ENCODE measurements at places on chromosomes 12 and 14.

GRCh38 chr12:6771509-6772330, 600 bp upstream of the LAG3 start:
- DNase-seq = no peak

GRCh38 chr12:29149691-29150281, 708 bp downstream of the FAR2 start:
- no peak for DNase-seq

- DNase-seq = peak; percentile 74
Measured at GRCh38 chr14:68297039-68297438, 477.5 kb downstream of the RAD51B start.

DNA sequence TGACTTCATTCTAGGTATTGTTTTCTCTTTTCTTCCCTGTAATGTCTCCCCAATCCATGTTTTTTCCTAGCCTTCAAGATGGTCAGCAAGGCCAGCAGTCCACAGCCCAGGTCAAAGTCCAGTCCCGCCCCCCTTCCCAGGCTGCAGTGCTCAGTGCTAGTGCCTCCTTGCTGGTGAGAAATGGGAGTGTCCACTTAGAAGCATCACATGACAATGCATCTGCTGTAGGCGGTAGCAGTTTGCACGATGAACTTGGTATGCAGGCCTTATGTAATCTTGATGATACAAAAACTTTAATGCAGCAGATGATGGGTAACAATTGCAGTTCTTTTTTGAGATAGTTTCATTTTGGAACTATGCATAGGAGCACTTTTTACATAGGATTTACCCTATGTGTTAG, 88.4 kb downstream of the PCNX1 start:
- no peak for DNase-seq

DNA sequence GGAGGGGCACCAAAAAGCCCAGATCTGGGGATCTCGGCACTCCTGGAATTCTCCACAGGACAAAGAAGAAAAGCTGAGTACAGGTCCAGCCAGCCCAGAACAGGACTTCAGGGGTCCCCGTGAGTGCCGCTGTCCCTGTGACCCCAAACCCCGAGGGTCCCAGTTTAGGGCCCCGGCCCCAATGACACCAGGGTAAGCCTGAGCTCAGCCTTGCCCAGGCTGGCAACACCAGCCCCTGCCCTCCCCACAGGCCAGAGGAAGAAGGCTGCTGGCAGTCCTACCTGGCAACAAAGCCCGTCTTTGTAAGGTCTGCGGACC, 1.8 kb downstream of the CDK2AP1 start:
- no peak for DNase-seq

DNA sequence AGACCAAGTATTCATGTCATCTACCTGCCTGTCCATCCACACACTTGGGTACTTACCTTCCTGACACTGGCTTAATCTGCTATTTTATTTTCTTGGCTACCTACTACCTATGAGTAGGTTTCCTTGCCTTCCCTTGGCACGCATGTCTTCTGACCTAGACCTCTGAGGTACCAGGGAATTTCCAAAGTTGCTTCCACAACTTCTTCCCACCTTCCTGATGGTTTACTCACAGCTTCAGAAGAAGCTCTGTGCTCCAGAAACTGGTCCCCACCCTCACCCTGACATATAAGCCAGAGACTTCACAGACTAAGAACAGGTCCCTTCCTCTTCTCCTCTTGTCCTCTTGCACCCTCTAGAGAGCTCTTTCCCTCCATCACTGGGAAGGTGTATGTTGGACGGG, 35.7 kb upstream of the DDX11 start:
- DNase-seq = no peak

DNA sequence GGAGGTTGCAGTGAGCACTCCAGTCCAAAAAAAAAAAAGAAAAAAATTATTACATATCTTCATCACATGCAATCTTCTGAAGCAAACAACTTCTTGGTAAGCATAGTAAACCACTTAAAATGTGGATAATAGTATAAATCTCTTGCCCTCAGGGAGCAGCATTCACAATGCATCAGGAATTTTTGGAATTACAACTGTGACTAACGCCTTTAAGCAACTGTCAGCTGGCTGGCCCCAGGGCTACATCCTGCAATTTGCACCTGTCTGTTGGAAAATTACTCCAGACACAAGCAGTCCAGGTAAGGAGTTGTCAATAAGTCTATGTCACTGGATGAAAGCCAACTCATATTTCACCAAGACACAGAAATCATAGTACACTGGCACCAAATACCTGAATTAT, 5.5 kb upstream of the SLC7A7 start:
- DNase-seq = peak; percentile 45

DNA sequence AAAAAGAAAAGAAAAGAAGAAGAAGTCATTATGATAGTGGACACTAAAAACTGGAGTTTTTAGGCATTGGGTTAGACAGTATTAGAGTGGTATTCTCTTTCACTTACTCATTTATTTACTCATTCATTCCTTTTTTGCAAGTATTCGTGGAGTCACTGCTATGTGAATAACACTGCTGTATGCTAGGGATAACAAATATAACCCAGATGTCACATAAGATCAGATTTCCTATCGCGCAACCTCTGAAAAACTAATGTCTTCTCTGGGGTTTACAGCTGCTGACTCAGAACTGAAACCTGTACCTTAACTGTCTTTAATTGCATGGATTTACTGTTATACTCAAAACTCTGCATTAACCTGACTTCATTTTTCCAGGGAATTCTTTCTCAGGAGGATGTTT, 353.7 kb downstream of the LRIG3 start:
- DNase-seq = peak; percentile 94

- DNase-seq = no peak
Measured at GRCh38 chr14:96905065-96905464, 107.9 kb downstream of the VRK1 start.

DNA sequence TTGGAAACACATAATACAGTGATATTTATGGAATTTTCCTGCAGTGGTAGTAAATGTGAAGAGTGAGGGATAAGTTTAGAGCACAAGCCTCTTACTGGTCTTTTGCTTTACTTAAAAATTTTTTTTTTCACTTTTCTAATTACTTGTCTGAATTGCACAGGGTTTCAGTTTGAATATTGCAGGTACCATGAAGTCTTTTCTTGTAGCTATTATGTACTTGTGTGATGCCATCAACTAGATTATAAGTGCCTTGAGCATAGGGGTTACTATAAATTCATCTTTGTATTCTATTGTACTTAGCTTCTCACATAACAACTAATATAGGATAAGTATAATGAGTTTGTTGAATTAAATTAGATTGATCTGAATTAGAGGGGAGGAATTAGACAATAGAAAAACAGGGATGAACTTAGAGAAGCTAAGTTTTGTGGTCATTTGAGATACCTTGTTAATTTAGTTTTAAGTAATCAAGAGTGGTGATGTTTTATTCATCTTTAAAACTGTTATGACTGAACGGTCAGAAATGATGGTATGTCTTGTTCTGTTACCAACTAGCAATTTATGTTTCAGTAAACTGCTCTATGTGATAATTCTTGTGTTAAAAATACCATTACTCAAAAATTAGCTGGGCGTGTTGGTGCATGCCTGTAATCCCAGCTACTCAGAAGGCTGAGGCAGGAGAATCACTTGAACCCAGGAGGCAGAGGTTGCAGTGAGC, 42.1 kb downstream of the CCDC91 start:
- DNase-seq = no peak

GRCh38 chr14:89849931-89850330, 104.6 kb downstream of the EFCAB11 start:
- DNase-seq = peak; percentile 85

DNA sequence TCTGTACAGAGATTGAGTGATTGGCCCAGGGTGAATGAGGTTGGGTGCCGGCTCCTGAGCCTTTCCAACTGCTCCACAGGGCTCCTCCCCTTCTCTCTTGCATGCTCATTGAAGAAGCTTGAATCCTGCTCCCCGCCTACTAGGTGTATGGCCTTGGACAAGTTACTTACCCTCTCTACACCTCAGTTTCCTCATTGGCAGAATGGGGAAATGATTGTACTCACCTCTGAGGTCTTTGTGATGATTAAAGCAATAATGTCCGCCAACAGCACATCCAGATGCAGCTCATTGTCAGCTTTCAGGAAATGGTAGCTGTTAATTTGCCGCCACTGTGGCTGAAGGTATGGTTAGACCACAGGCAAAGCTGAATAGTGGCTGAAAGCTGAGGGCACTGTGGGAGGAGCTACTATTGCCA, 174.1 kb downstream of the CRADD start:
- DNase-seq = no peak

GRCh38 chr14:33754261-33754660, 196.6 kb downstream of the EGLN3 start:
- peak; percentile 75 for DNase-seq

- no peak for DNase-seq
Measured at GRCh38 chr14:70398706-70399431, 18.0 kb downstream of the SYNJ2BP start.

- DNase-seq = no peak
Measured at GRCh38 chr12:67617629-67618028, 30.9 kb upstream of the DYRK2 start.

DNA sequence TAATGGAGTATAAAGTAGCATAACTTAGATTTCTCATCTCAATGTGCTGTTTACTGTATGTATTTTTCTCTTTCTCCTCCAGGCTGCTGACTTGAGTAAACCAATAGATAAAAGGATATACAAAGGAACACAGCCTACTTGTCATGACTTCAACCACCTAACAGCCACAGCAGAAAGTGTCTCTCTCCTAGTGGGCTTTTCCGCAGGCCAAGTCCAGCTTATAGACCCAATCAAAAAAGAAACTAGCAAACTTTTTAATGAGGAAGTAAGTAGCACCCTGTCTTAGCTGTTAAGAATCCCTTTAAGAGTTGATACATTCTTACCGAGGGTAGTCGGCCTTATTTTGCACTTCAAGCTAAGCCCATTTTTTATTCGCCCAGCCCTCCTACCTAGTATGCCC, 55.2 kb downstream of the WDR20 start:
- no peak for DNase-seq

All from fibroblast of upper back skin (primary cell).